SK-MEL-5 (cell line): ENCODE measurements at places on chromosomes 6 and 20. TPM values are rescaled to one million over a fixed set of nuclear protein-coding genes. Genes with fewer than 3 reads are reported as not detected.

TM9SF4 gene
- total RNA-seq = 30.9 and 33.9 TPM in 2 replicates

COX4I2 gene
- not detected in 2 replicates for total RNA-seq

HM13 gene
- 120 and 126 TPM in 2 replicates for total RNA-seq

HLA-DOA gene
- total RNA-seq = 0.13 and 0.16 TPM in 2 replicates

HLA-DQA1 gene
- 0.08 and 0.37 TPM in 2 replicates for total RNA-seq

PRRT1 gene
- total RNA-seq = 0.16 and 0.21 TPM in 2 replicates

LIME1 gene
- 2.1 and 3.3 TPM in 2 replicates for total RNA-seq

ZNF831 gene
- total RNA-seq = not detected in 2 replicates

NKAPL gene
- total RNA-seq = not detected in 2 replicates

HEBP2 gene
- 17.0 and 22.9 TPM in 2 replicates for total RNA-seq

HFE gene
- total RNA-seq = 15.8 and 16.1 TPM in 2 replicates

SPATS1 gene
- total RNA-seq = 0.53 and 0.74 TPM in 2 replicates

TFAP2C gene
- 1.5 and 2.0 TPM in 2 replicates for total RNA-seq

SPEF1 gene
- total RNA-seq = 0.40 TPM in 1 of 2 replicates, not detected in the other

LPIN3 gene
- 6.2 and 8.9 TPM in 2 replicates for total RNA-seq

PSORS1C1 gene
- total RNA-seq = not detected in 2 replicates

AGPAT1 gene
- 77.8 and 85.2 TPM in 2 replicates for total RNA-seq

SYNJ2 gene
- total RNA-seq = 3.9 TPM in 2 replicates

RAET1E gene
- total RNA-seq = not detected in 2 replicates

TTK gene
- 29.8 and 31.3 TPM in 2 replicates for total RNA-seq

NNAT gene
- total RNA-seq = not detected in 2 replicates

SLC17A2 gene
- total RNA-seq = not detected in 2 replicates

HSPA1L gene
- total RNA-seq = 0.29 TPM in 2 replicates

MOXD1 gene
- total RNA-seq = 17.2 and 17.6 TPM in 2 replicates

ARFGEF3 gene
- 0.82 and 0.85 TPM in 2 replicates for total RNA-seq

OGFRL1 gene
- total RNA-seq = 5.9 and 6.4 TPM in 2 replicates
